ENCODE measurements at places on chromosomes 2 and 18.

DNA sequence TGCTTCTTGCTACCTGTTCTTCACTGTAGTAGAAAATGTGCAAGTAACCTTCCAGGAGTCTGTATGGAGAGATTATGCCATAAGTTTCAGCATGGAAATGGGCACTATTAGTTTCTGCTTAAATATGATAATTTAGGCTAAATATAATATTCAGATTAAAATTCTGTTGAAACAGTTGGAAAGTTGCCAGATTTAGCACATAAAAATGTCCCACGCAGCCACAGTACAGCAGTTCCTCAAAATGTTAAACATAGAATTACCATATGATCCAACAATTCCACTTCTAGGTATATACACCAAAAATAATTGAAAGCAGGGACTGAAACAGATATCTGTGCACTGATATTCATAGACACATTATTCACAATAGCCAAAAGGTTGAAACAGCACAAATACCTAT, 121.2 kb downstream of the NRP2 start:
- DNase-seq, result no peak

GRCh38 chr2:136117391-136117841, 533 bp downstream of the CXCR4 start:
- peak; percentile 20 for DNase-seq

DNA sequence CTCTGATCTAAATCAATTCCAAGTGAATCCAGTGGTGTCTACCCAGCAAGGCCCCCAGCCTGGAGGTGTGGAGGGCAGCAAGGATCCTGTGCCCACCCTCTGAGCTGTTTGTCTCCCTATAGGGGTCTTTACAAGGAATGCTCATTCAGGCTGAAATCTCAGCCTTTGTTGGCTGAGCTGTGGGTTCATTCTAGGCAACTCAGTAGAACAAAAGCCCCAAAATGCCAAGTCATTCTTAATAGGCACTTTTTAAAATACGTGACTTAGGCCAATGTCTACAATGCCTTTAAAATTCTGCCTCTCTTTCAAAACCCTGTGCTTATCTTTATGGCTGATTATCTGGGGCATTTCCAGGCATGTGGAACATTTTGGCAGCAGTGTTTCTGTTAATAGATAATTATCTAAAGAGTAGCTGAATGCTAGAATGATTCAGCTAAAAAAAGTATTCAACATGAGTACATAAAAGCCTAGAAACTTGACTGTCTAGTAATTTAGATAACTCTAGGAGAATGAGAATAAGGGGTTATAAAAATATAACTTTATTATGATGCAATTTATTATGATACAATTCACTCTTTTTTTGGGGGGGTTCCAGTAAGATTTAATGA, 7.4 kb downstream of the UGT1A6 start:
- DNase-seq, result peak; percentile 13

GRCh38 chr2:133344849-133345248, 223.4 kb downstream of the NCKAP5 start:
- no peak for DNase-seq

DNA sequence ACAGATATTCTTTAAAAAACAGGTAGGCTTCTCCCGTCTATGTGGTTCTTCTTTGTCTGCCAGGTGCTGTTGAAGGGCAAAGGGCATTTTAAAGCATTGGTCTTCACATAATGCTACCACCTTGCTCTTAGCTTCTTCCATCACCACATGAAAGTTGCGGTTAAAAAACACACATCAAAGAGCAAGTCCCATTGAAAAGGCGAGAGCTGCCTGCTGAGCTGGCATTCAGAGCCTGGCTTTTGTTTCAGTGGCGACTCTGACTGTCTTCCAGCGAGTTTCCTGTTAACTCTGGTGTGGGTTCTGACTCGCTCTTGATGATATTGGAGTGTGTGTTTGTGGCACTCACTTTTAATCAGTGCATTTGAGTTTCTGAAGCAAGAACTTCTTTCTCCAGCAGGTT, 624.9 kb upstream of the FANCL start:
- DNase-seq, result no peak

DNA sequence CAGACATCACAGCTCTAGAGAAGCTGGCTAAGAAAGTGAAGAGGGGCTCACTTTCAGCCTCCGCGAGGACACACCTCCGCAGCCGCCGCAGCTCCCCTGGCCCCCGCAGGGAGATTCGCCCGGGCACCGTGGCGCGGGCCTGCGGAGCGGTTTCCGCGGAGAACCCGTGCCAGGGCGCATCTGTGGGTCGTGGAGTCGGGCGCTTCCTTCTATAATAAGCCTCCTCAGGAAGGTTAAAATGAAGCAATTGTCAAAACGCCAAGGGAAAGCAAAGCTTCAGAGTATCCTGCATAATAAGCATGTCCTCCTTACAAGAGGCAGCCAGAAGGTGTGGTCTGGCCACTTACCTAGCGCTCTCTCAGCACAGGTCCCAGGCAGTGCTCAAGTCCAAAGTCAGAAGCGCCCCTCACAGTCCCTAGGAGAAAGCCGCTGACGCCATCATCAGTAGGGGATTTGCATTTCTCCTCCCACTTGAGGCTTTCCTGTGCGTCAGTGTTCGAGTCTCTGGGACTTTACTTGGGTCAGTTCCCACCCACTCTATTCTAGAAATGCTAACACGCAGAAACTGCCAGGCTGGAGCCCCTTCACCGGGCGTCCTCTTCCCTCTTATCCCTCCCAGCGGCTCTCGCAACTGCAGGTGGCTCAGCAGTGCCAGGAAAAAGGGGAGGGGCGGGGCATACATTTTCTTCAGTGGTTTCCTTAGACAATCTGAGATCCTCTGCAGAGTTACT, at the start of gene STAT4:
Gene STAT4, minus strand, starts transcription at position 395 of the 731 bp plus-strand sequence. CDS start 2,791 bp downstream, outside the sequence.
- peak; percentile 56 for DNase-seq

- DNase-seq, result no peak
Observed at GRCh38 chr2:64137567-64137966, 6.7 kb downstream of the PELI1 start.

DNA sequence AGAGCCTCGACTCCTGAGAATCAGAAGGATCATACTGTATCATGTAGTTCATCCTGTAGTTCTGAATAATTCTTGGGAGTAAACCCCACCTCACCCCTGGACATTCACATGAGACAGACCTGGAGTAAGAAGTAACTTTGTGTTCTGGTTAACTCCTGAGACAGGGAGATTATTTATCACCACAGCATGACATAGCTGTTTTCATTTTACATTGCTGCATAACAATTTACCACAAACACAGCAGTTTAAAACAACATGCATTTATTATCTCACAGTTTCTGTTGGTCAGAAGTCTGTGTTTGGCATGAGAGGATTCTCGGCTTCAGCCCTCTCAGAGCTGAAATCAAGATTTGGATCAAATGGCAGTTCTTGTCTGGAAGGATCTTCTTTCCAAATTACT, 855.8 kb upstream of the FANCL start:
- DNase-seq, result no peak

GRCh38 chr2:32360416-32360815, 3.6 kb downstream of the BIRC6 start:
- DNase-seq, result no peak

DNA sequence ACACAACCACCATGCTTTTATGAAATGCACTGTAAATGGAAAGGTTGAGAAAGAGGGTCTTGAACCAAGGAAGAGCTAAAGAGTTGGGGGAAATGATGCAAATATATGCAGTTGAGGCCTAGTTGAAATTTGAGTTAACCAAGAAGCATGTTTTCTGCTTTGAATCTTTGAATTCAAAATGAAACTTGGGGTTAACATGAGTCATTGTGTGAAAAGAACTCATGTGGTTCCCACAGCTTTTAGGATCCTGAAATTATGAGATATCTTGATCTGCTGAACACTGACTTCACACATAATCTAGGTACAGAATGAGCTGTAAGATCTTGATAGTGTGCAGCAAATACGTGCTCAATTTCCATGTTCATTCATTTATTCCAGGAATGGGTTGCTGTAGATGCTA, 422.9 kb upstream of the TRIB2 start:
- no peak for DNase-seq

DNA sequence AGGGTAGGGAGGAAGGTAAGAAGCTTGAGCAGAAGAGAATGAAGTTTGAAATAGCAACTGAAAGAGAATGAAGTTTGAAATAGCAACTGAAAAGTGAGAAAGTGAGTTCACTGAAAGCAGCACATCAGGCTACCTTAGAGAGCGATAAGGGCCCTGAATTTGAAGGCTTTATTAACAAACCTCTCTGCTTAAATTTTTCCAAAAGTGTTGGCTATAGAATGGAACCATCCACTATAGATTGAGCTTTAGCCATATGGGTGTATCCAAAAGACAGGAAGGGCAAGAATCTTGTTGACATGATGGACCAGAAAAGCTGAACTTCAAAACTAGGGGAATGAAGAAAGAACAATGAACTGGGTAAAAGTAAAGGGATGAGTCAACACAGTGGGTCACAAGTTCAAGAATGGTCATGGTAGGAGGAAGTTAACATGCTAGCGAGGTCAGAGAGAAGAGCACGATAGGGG, 122.5 kb downstream of the ASXL3 start:
- DNase-seq, result no peak

GRCh38 chr18:69840001-69840400, 107.7 kb downstream of the CD226 start:
- DNase-seq, result no peak

DNA sequence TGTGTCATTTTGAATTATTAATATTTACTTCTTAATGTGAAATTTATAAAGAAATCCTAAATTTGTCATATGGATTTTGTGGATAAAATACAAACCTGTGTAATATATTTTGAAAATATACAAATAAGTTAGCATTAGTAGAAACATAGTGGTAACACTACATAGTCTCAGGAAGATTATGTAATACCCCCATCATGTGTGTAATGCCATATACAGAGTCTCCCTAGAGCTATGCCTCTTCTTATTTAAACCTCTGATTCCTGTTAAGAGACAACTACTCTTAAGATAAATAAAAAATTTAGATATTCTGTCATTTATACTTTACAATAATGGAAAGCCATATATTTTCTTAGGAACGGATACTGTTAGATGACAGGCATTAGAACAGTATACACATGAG, 2012.0 kb upstream of the LRRTM1 start:
- DNase-seq, result no peak

- DNase-seq, result peak; percentile 59
Observed at GRCh38 chr18:23281626-23282436, 146.5 kb downstream of the CABLES1 start.

DNA sequence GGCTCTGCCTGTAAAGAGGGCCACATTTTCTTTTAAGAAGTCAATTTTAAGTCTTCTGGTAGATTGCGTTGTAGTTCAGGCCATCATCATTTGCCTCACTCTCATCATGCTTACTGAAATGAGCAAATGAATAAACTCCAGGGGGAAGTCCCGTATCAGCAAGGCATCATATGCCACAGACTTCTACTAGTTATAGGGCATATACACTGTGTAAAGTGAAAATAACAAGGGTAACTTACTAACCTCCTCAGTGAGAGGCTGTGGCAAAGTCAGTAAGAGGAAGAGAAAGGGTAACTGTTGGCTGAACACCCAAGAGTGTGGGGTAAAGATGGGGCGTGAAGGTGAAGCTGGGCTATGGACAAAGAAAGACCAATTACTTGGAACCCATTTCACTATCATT, 456.2 kb downstream of the SPAG16 start:
- DNase-seq, result no peak

DNA sequence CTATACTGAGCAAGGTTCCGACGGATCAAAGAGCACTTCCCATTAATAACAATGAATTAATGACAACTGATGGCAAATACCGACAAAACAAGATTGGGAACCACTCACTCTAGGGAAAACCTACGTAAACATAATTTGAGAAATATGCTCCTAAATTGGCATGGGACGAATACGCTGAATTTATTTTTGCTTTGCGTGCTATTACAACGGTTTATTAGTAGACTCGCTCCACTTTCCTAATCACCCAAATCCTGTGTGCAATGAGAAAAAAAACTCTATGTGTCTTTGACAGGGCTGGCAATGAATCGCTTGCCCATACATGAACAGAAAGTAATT, 536 bp upstream of the SLC25A12 start:
- no peak for DNase-seq

DNA sequence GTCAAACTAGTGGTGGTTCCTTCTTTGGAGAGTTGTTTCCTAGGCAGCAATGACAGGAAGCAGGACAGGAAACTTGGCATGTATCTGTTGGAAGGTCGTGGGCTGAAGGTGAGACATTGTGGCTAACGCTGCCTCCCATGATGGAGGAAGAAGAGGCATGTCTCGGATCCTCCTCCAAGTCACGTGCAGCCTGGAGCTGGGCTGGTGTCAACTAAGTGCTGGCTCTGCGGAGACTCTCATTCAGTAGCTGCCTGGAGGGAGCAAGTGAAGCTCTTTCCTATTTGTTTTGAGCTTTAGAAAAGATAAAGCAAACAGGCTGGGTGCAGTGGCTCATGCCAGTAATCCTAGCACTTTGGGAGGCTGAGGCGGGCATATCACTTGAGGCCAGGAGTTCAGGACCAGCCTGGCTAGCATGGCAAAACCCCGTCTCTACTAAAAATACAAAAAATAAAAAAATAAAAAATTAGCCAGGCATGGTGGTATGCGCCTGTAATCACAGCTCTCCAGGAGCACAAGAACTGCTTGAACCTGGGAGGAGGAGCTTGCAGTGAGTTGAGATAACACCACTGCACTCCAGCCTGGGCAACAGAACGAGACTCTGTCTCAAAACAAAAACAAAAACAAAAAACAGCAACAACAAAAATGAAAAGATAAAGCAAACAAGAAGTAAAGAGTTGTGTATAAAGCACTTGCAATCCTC, 28.2 kb upstream of the INO80C start:
- DNase-seq, result no peak

DNA sequence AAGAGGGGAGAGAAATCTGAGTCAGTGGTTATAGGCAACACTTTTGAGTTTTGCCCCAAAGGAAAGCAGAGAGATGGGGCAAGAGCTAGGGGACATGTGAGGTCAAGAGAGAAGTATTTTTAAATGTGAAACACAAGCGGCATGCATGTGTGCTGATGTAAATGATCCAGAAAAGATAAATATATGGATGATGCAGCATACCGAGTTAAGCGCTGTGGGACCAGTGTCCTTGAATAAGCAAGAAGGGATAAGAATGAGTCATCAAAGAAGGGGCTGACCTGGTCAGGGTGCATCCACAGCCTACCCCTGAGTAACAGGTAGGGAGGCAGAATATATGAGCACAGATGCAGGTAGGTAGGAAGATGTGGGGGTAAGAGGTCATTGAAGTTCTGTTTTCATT, 180.9 kb downstream of the TRABD2A start:
- no peak for DNase-seq

DNA sequence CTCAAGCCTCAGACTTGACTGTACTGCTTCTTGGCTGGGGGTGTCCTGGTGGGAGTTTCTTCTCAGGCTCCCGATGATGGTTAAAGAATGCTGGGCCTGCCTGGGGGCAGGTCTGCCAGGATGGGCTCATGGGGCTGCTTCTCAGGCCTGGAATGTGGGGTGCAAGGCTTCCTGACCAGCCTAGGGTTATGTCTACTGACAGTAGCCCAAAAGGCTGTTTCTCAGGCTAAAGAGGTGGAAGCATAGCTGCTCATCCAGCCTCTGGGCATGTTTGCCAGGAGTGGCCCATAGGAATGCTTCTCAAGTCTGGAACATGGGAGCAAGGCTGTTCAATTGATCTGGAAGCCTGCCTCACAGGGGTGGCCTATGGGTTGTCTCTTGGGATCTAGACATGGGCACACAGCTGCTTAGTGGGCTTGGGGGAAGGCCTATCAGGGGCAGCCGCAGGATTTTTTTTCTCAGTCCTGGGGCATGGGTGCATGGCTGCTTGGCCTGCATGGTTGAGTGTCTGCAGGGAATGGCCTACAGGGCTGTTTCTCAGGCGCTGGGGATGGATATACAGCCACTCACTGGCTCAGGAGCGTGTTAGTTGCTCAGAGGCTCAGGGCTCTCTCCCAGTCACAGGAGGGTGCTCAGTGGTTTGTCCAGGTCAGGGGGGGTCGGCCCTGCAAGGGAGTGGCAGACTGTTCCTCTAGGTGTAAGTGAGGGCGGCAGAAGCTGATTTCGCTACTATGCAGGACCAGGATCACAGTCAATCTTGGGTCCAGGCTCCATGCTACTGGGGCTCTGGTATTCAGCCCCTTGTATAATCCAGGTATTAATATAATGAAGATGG, 617.3 kb upstream of the REG3G start:
- no peak for DNase-seq

Data from fibroblast of skin of scalp (primary cell).